Suprapubic skin (tissue), 4 donors: ENCODE measurements at places on chromosomes 12 and 14. TPM values are rescaled to one million over a fixed set of nuclear protein-coding genes. Genes with fewer than 3 reads are reported as not detected.

OAS2 gene
- 1.2 TPM for total RNA-seq

C12orf43 gene
- total RNA-seq: 8.5 TPM

DNA sequence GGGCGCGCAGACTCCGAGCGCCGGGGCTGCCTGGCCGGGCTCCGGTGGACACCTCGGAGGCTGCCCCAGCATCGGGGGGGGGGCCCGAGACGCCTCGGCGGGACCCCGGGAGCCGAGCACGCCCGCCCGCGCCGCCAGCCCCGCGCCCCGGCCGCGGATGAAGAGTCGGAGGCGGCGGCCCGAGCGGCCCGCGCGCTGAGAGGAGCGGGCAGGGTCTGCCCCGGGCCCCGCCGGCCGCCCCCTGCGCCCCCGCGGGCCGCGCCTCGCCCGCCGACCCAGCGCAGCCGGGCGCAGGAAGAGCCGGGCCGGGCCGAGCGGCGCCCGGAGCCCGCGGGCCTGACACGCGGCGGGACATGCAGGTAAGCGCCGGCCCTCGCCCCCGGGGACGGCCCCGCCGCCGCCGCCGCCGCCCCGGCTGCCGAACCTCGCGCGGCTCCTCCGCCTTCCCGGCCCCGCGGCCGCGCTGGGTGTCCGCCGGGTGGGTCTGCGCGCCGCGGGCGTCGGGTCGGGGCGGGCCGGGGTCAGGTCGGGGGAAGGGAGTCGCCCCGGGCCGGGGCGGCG lies 63.7 kb downstream of the FBXL14 start:
- DNase-seq: no peak

GRCh38 chr12:132109741-132110140 lies 34.4 kb downstream of the DDX51 start:
- DNase-seq: no peak

GRCh38 chr14:95697764-95698163 lies 11.5 kb downstream of the TCL1B start:
- DNase-seq: no peak

DNA sequence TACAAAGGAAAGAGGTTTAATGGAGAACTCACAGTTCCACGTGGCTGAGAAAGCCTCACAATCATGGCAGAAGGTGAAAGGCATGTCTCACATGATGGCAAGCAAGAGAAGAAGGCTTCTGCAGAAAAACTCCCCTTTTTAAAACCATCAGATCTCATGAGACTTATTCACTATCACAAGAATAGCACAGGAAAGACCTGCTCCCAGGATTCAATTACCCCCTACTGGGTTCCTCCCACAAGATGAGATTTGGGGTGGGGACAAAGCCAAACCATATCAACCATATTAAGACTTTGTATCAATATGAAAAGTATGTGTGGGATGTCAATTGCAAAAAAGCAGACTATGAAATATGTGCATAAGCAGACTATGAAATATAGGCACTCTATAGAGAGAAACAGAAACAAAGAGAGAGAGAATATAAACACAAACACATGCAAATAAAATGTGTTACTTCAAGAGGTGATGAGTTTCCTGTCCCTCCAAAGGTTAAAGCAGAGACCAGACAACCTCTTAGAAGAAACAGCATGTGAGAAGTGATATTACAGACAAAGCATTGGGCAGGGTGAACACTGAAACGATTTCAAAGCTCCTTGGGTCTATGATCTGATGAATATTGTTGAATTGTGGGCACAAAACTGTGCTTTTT lies 151.2 kb upstream of the KRR1 start:
- no peak for DNase-seq

- DNase-seq: no peak
These were observed 37.2 kb downstream of the RAN start for GRCh38 chr12:130909111-130909510.

DNA sequence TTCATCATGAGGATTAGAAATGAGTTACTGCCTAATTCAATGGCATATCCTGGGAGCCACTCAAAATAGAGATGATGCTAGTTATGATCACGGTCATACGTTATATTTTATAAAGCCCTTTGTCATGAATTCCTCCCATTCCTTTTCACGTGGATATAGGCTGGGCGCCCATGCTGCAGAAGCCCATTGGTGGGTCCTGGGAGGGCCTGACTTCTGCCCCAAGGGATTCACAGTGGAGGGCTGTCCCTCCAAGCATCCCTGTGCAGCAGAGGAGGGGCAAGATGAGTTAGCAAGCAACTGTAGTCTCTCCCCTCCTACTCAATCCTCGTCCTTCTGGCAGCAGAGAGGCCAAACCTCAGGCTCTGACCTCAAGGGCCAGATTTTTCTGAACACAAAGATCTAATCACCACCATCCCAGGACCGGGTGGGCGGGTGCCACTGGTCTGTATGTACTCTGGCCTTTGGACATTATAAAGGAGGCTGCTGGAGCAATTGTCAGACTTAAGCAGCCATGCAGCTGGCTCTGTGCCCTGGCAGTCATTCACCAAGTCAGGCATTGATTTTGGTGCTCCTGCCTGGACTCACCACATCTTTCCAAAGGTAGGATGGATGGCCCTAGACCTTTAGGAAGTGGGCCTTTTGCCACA lies 8.6 kb downstream of the GLTP start:
- no peak for DNase-seq
